ENCODE measurements at places on chromosomes 4 and X.

GRCh38 chr4:141571362-141571761 lies 65.0 kb upstream of the IL15 start:
- no peaks in the 10 kb centered on the region for H3K4me1 ChIP-seq
- DNase-seq, result no peak

- no peak for DNase-seq
- H3K4me3 ChIP-seq, result no peak overlapping the region
- no peak overlapping the region for H3K27ac ChIP-seq
- H3K27me3 ChIP-seq, result no peaks in the 10 kb centered on the region
- H3K4me1 ChIP-seq, result no peaks in the 10 kb centered on the region
Measured at GRCh38 chr4:76841026-76841425, 56.9 kb downstream of the SOWAHB start.

DNA sequence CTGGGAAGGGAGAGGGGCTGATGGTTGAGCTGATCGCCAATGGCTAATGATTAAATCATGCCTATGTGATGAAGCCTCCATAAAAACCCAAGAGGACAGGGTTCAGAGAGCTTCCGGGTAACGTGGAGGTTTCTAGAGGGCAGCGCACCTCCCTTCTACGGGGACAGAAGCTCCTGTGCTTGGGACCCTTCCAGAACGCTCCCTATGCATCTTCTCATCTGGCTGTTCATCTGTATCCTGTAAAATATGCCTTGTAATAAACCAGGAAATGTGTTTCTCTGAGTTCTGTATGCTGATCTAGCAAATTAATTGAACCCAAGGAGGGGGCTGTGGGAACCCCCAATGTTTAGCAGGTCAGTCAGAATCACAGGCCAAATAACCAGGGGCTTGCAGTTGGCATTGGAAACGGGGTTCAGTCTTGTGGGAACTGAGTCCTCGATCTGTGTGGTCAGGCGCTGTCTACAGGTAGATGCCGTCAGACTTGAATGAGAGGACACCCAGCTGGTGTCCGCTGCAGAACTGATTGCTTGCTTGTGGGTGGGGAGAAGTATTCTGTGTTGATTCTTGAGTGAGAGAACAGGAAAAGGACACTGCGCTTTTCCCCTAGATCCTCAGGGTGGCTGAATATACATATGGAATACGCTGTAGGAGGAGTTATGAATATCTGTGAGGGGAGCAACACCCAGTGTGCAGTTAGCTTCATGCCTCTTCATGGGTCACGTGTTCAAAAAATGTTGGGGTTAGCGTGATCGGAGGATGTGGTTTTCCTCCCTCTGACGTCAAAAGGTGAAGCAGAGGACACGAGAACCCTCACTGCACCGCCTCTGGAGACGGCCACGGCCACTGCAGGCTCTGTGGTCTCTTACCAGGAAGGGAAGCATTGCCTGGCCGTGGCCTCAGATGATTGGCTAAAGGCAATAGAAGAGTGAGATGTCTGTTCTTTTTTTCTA lies 29.2 kb downstream of the HTT-AS start:
- no peak overlapping the region for H3K27ac ChIP-seq
- H3K36me3 ChIP-seq, result no peaks in the 10 kb centered on the region
- no peak overlapping the region for H3K4me3 ChIP-seq
- H3K4me1 ChIP-seq, result no peaks in the 10 kb centered on the region
- DNase-seq, result peak; percentile 55

- H3K4me3 ChIP-seq, result no peak overlapping the region
- H3K27me3 ChIP-seq, result no peaks in the 10 kb centered on the region
- no peak overlapping the region for H3K27ac ChIP-seq
- no peaks in the 10 kb centered on the region for H3K36me3 ChIP-seq
- H3K4me1 ChIP-seq, result no peaks in the 10 kb centered on the region
Measured at GRCh38 chr4:37393889-37394288, 149.3 kb downstream of the NWD2 start.

DNA sequence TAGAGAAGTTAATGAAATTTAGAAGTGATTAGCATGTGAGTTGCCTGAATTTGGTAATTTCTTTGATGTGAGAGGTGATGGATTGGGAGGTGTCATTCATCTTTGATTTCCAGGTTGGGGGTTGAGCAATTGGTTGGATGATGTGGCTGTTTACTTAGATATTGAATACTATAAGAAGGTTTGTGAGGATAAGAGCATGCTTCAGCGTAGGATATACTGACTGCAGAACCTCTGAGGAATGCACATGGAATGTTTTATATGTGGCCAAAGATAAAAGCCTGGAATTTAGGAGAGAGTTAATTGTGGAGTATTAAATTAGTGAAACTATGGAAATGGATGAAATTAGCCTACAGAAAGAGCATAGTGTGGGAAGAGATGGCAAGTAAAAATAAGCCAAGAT lies 165.4 kb upstream of the MAD2L1 start:
- no peaks in the 10 kb centered on the region for H3K27me3 ChIP-seq
- no peak overlapping the region for H3K4me3 ChIP-seq
- no peaks in the 10 kb centered on the region for H3K4me1 ChIP-seq
- no peak overlapping the region for H3K27ac ChIP-seq
- H3K36me3 ChIP-seq, result no peaks in the 10 kb centered on the region

DNA sequence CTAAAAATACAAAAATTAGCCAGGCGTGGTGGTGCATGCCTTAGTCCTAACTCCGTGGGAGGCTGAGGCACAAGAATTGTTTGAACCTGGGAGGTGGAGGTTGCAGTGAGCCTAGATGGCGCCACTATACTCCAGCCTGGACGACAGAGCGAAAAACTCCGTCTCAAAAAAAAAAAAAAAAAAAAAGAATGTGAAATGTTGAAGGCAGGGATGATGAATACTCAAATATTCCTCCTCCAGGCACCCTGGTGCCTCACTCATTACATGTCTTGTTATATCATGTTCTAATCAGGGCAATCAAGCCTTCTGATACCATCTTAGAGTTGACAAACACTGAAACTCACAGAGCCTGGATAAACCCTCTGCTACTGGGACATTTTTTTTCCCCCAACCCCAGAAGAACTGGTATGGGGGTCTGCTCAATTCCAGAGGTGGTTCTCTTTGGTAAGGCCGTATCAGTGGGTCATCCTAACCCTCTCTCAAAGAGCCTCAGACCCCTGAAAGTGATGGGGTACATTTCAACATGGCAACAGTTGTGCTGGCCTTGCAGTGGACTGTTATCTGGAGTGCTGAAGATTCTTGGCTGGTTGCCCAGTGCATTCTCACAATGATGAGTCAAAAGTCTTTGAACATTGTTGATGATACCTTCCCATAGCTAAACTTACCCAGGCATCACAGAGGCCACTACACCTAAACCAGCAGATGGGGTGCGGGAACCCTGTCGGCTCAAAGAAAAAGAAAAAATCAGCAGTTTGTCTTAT lies 2.4 kb upstream of the SH3KBP1 start:
- H3K27me3 ChIP-seq, result no peaks in the 10 kb centered on the region
- H3K4me3 ChIP-seq, result no peak overlapping the region
- H3K4me1 ChIP-seq, result peaks cover 27% of the 10 kb centered on the region
- H3K36me3 ChIP-seq, result no peaks in the 10 kb centered on the region

GRCh38 chrX:13069771-13070416 lies 25.5 kb upstream of the FAM9C start:
- peaks cover 13% of the 10 kb centered on the region for H3K4me1 ChIP-seq
- H3K36me3 ChIP-seq, result no peaks in the 10 kb centered on the region
- H3K4me3 ChIP-seq, result no peak overlapping the region
- no peak for DNase-seq

- no peak for DNase-seq
- H3K27ac ChIP-seq, result no peak overlapping the region
- no peaks in the 10 kb centered on the region for H3K4me1 ChIP-seq
- no peaks in the 10 kb centered on the region for H3K27me3 ChIP-seq
- no peaks in the 10 kb centered on the region for H3K36me3 ChIP-seq
Measured at GRCh38 chr4:114964026-114964425, 149.4 kb downstream of the NDST4 start.

- H3K4me1 ChIP-seq, result no peaks in the 10 kb centered on the region
- no peak for DNase-seq
- no peaks in the 10 kb centered on the region for H3K36me3 ChIP-seq
- no peak overlapping the region for H3K27ac ChIP-seq
Measured at GRCh38 chr4:118398226-118399090, 45.7 kb upstream of the PRSS12 start.

GRCh38 chr4:53703267-53703655 lies 112.0 kb upstream of the LNX1 start:
- H3K27me3 ChIP-seq, result no peaks in the 10 kb centered on the region
- no peak overlapping the region for H3K27ac ChIP-seq
- H3K36me3 ChIP-seq, result no peaks in the 10 kb centered on the region

DNA sequence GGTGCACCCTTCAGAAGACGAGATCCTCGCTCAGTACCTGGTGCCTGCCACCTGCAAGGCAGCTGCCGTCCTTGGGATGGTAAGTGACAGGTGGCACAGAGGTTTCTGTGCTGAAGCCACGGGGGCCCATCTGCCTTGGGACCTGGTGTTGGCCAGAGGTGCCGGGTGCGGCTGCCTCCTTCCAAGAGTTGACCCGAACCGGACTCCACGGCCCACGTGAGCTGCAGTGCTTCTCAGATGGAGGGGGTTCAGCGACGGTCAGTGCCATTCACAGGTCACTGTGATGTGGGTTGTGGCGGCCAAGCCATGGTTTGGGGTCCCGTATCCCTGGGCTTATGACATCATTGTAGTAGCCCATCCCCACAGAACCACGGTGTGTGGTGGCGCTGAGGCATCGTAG lies 19.0 kb upstream of the MSANTD1 start:
- no peak overlapping the region for H3K27ac ChIP-seq
- DNase-seq, result no peak
- H3K4me1 ChIP-seq, result no peaks in the 10 kb centered on the region

DNA sequence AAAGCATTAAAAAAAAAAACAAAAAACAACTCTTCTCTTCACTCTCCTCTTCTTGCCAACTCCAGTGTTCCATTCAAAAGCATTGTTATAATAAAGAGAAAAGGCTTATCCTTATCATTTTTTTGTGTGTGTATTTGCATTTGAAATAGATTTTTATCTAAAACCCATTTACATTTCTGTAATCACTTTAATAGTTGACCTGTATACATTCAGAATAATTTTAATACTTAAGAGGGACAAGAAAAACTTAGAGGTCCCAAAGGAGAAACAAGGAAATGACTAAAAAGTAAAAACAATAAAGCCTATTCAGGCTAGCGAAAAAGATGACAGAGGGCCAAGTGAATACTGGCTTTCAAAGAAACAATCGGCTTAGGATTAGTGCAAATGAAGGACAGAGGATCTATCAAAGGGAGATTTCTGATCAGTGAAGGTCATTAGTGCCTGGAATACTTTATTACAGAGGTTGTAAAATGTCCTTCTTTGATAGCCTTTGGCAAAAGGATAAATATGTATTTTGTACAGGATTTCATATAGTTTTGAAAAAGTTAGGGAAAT lies 808.3 kb downstream of the RPA4 start:
- H3K27ac ChIP-seq, result no peak overlapping the region
- DNase-seq, result no peak
- no peak overlapping the region for H3K4me3 ChIP-seq
- no peaks in the 10 kb centered on the region for H3K4me1 ChIP-seq
- H3K36me3 ChIP-seq, result no peaks in the 10 kb centered on the region

Data from DND-41 (cell line).